ENCODE measurements at places on chromosomes 3 and 15.

- peak; percentile 89 for DNase-seq
These were observed 280.4 kb downstream of the ULK4 start for GRCh38 chr3:41681479-41681878.

GRCh38 chr3:119831941-119832371 lies 50.1 kb downstream of the NR1I2 start:
- peak; percentile 9 for DNase-seq

GRCh38 chr3:106822204-106822603 lies 555.0 kb upstream of the CCDC54 start:
- no peak for DNase-seq

DNA sequence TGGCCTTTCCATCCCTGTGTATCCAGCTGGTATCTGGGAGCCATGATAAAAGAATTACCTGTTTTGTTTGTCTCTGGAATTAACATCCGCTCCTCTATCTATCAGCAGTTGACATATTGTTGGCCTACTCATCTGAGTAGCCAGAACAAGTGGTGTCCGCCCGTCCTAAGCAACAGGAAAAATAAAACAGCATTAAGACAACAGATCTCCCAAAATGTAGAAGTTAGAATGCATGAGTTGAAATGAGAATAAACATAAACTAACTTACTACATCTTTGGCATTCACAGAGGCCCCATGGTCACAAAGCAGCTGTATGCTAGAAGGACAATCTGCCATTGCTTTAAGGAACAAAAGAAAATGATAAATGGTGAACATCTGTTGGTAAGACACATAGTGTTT lies 75.9 kb downstream of the UACA start:
- no peak for DNase-seq

GRCh38 chr3:11581237-11582190 lies 62.2 kb downstream of the VGLL4 start:
- DNase-seq = no peak

DNA sequence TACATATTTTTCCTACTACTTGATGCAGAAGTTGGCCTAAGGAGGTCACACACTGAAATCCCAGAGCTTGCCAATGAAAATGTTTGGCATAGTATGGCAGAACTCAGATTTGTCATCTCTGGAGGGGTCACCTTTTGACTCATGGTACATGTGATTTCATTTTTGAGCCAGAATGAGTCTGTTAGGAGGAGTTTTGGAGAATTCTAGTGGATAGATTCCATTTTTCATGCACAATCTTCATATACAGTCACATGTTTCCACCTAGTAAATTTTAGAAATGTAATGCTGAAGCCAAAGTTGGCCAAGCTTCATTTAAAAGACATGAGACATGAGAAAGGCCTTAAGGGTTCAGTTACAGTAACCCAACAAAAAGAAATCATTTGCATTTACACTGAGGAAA lies 97.8 kb upstream of the IGSF10 start:
- peak; percentile 95 for DNase-seq

DNA sequence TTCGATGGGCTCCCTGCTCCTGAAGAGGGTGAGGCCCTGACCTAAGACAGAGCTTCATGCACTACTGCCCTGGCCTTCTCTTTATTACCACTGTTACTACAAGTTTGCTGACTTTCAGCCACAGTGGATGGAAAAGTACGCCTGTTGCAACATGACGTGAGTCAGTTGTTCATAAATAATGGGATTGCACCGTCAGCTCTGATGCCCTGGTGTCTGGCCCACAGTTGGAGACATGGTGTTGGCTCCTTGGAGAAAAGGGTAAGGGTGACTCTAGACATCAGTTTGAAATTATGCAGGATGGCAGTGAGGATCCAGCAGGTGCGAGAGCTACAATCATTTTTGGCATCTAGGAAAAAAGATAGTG lies 5.5 kb downstream of the PAQR5 start:
- peak; percentile 91 for DNase-seq

- DNase-seq = no peak
These were observed 30.9 kb downstream of the CDC25A start for GRCh38 chr3:48157202-48157840.

DNA sequence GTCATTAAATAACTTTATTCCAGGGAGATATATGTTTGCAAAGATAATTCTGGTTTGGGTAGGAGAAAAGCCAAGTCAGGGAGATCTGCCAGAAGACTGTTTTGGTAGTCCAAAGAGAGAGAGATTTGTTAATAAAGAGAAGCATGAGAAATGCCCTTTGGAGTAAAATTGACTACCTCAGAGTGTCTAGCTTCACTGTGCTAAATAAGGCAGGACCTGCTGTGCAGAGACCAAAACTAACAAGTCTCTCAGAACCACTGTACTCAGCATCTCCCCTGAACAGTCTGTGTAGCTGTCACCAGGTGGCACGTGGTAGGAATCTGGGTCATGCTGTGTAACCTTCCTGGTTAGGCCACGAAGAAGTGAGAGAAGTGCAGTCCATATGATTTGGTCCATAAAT lies 31.6 kb upstream of the SLC35G2 start:
- DNase-seq = peak; percentile 31

GRCh38 chr3:20307383-20307782 lies 121.4 kb upstream of the SGO1 start:
- no peak for DNase-seq

- DNase-seq = no peak
These were observed 12.1 kb downstream of the CLK3 start for GRCh38 chr15:74627766-74628165.

- peak; percentile 43 for DNase-seq
These were observed 37.9 kb downstream of the RPL39L start for GRCh38 chr3:187101184-187102072.

- peak; percentile 37 for DNase-seq
These were observed 106.7 kb downstream of the GHSR start for GRCh38 chr3:172341482-172342059.

DNA sequence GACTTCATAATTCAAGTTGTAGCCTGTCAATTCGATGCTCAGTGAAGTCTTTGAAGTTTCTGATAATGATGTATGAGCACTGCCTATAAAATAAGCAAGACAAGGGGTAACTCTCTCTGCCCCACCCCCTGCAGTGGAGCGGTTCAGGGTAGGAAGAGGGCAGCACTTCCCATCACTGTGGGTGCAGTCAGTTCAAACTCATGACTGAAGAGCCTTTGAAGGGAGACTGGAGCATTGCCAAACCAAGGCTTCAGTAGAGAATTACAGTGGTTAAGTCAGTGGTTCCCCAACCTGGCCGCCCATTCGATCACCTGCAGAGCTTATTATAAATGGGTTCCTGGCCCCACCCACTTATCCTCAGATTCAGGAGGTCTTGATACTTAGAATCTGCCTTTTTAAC lies 190.6 kb downstream of the SHQ1 start:
- no peak for DNase-seq

DNA sequence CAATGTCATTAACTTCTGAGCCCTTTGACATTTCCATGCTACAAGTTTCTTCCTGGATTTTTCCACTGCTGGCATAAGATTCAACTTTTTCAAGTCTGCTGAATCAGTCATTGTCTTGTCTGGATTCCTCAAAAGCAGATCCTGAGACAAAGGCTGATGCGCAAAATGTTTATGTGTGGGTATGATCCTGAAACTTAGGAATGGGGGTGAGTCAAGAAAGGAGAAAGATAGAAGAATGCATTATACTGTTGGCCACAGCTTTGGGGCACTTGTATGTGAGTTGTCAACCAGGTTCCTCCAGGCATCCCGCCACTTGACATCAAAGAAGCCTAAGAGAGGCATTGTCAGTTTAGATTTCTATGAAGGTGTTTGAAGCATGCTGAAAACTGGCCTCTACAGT lies 50.4 kb downstream of the FOXB1 start:
- DNase-seq = no peak

- DNase-seq = no peak
These were observed 21.4 kb downstream of the OPA1 start for GRCh38 chr3:193614430-193614829.

DNA sequence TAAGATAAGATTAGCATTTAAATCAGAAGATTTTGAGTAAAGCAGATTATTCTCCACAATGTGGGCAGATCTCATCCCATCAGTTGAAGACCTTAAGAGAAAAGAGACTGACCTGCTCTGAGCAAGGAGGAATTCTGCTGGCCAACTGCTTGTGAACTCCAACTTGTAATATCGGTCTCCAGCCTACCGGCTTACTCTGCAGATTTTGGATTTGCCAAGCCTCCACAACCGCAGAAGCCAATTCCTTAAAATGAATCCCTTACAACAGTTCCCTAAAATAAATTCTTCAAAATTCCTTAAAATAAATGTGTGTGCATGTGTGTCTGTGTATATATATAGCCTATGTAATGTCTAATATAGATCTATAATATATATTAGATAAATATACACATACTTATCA lies 107.4 kb upstream of the KLF13 start:
- no peak for DNase-seq

GRCh38 chr3:171219258-171219657 lies 192.7 kb upstream of the SLC2A2 start:
- no peak for DNase-seq

DNA sequence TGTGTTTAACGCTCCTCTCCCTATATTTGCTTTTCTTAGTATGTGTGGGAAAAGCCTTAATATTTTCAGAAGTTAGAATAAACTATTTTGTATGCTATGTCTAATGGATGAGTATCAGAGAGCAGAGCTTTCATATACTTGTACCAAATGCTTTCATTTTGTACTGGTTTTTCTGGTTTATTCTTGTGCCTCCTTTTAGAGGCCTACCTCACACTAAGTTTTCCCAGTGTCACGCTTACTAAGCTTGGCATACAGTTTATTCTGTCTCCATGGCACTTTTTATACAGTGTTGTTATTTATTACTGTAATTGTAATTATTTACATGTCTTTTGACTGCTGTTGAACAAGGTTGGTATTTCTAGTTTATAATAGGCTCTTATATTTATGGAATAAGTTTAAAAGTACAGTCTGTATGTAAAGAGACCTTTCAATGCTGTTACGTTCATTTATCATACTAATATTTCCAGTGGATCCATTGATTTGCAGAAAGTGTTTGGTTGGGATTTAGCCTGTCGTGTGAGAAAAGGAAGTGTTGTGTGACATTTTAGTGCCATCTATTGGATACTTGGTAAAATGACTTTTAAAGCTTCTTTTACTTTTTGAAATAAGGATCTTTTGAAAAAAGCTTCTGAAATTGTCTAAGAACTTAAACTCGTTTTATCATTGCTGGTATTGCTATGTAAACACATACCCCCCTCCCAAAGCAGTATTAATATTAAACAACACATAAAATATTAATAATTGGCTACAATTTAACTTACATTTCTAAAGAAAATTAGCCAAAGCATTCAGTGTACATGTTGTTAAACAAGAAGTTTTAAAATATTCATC lies 5.2 kb upstream of the EBLN2 start:
- no peak for DNase-seq

DNA sequence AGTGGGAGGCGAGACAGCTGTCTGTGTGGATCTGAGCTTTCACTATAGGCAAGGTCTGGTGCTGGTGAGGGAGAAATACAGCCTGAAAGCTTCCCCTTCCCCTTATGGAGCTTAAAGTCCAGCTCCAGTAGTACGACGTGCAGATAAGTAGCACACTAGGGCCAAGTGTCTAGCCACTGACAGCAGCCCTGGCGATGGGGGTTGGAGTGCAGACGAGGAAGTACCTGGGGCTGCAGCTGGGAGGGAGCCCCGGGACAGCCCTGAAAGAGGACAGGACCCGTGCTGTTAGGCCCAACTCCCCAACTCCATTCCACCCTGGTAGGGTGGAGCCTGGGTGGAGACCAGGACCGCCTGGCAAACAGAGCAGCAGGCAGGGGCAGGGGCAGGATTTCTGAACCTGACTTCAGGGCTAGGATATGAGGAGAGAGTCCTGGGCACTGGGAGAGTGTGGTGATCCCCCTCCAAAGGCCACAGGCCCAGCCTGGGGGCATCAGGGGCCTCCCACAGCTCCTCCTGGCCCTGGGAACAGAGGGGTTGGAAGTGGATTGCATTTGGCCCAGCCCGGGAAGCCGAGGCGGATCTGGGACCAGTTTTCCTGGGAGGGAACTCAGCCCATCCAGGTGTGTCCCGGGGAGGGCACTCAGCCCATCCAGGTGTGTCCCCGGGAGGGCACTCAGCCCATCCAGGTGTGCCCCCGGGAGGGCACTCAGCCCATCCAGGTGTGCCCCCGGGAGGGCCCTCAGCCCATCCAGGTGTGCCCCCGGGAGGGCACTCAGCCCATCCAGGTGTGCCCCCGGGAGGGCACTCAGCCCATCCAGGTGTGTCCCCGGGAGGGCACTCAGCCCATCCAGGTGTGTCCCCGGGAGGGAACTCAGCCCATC lies 42.8 kb downstream of the BDH1 start:
- no peak for DNase-seq

DNA sequence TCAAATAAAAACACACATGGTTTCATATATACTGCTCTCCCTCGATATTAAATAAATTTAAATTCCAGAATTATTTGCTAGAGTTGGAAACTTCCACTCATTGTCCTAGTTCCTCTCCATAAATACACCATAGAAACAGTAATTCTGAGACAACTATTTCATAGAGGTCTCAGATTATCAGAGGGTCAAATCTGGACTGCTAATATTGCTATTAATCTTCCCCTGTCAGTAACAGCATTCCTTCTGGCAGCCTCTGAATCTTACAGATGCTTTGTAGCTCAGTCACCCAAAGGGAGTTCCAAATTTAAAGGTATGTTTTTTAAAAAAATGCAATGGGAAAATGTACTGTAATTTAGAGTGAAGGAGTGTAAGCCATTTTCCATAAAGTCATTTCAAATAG lies 428.8 kb downstream of the PYDC2 start:
- no peak for DNase-seq

GRCh38 chr15:95298729-95299128 lies 1031.8 kb upstream of the NR2F2 start:
- DNase-seq = no peak

All from stromal cell of bone marrow (primary cell).